ENCODE measurements at places on chromosomes 7 and 10. TPM values are rescaled to one million over a fixed set of nuclear protein-coding genes. Genes with fewer than 3 reads are reported as not detected.

The NPM3 gene
- total RNA-seq = 149 TPM

The SPDYE5 gene
- not detected for total RNA-seq

The CDC14C gene
- total RNA-seq = not detected

The ARHGAP19 gene
- total RNA-seq = 27.8 TPM

The ABCB1 gene
- 3.3 TPM for total RNA-seq

The DYDC1 gene
- total RNA-seq = not detected

The SPOCK2 gene
- total RNA-seq = 139 TPM

The CTNNA3 gene
- total RNA-seq = not detected

The ETV1 gene
- not detected for total RNA-seq

The CYP2C8 gene
- not detected for total RNA-seq
